ENCODE measurements at places on chromosomes 4 and X.

DNA sequence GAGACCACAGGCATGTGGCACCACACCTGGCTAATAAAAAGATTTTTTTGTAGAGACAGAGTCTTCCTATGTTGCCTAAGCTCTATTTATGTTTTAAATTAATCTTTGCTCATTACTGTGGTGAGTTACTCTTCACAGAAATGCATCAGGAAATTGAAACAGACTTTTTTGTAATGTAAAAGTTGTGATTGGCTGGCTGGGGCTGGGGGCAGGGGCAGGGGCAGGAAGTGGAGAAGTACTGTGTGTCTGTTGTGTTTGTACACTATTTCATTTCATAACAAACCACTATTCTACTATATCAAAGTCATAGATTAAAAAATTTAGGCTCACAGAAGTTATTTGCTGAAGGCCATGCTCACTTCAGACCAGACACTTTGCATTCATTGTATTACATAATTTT lies 19.1 kb upstream of the ABRAXAS1 start:
- no peak for DNase-seq

- DNase-seq: no peak
Measured at GRCh38 chr4:149719357-149719756, 96.3 kb downstream of the IQCM start.

DNA sequence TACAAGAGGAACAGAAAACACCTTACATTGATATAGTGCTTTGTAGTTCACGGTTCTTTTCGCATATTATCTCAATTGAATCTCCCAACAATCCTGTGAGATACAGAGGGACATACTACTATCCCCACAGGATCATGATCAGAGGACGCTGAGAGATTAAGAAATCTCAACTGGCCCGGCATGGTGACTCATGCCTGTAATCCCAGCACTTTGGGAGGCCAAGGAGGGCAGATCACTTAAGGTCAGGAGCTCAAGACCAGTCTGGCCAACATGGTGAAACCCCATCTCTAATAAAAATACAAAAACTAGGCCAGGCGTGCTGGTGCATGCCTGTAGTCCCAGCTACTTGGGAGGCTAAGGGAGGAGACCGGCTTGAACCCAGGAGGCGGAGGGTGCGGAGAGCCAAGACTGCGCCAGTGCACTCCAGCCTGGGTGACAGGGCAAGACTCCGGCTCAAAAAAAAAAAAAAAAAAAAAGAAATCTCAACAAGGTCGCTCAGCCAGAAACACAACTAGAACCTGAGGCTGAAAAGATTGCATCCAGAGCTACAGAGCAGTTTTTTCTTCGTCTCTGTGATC lies 7.4 kb downstream of the APOO start:
- no peak for DNase-seq

DNA sequence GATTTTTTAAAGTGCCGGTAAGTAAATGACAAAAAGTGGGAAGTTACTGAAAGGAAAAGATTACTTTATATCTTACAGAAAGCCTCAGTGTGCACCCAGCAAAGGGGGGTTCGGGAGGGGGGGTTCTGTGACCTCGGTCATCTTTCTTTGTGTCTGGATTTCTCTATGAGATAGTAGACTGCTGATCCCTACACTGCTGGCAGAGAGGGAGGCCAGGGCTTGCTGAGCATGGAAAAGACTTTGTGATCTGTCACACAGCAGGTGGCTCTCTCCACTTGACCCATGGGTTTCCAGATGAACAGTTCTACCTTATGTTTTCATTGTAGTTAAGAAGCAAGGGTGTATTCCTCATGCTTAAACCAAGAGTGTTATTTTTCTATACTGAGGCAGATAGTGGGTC lies 475.6 kb downstream of the PCDH10 start:
- no peak for DNase-seq

DNA sequence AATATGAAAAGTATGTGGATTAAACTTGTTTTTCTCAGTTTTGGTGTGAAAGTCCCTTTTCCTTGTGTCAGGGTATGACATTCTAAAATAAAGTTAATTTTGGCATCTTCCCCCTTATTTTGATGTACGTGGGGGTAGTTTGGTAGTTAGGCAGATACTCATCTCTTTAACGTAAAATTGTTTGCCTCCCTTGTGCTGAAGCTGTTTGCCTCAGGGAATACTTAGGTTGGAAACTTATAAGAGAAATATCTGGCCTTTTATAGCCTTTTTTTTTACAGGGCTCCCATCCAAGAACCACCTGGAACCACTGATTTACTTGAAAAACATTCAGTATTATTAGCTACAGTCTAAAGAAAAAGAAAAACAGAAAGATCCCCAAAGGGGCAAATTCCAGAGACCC lies 85.5 kb downstream of the PHEX start:
- no peak for DNase-seq

- DNase-seq: no peak
Measured at GRCh38 chr4:58553679-58554078, 1443.5 kb upstream of the IGFBP7 start.

DNA sequence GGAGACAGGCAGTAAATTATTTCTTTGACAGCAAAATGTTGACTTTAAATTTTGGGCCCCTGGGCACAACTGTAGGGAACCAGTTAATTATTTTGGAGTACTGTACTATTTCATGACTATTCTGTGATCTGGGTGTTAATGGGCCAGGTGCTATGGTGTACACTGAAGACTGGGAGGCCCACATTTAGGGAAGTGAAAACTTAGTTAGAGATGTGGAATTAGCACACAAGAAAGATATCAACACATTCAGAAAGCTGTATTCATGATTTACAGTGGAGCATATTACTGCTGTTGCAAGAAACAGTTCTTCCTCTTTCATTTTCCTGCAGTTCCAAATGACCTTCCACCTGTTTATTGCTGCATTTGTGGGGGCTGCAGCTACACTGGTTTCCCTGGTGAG lies 12.4 kb downstream of the PLP1 start:
- no peak for DNase-seq

GRCh38 chr4:84167564-84167963 lies 331.5 kb downstream of the NKX6-1 start:
- no peak for DNase-seq

- no peak for DNase-seq
Measured at GRCh38 chrX:107579956-107580355, 48.4 kb upstream of the PRPS1 start.
